ENCODE measurements at places on chromosomes 12 and 14.

GRCh38 chr12:13095266-13095995 is 8.0 kb downstream of the GSG1 start:
- no peak for DNase-seq

GRCh38 chr12:98332642-98333041 is 182.7 kb upstream of the TMPO start:
- DNase-seq, result no peak

- no peak for DNase-seq
Observed at GRCh38 chr14:80117876-80118275, 93.4 kb downstream of the DIO2 start.

DNA sequence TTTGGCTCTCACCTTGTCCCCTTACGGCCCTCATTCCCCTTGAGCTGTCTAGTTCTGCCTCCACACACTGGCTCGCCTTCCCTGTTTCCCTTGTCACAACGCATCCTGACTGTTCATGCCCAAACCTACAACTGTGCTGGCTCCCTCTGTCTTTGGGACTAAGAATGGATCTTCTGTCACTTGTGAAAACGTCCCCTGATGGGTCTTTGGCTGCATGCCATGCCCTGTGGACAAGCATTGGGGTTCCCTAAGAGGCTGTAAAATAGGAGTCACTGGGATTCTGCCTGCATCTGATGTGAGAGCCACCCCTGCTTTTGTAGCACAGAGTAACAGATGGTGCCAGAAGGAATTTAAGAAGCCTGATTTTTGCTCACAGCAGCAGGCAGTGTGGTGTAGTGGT is 285.3 kb upstream of the CRY1 start:
- no peak for DNase-seq

- no peak for DNase-seq
Observed at GRCh38 chr12:49864798-49865090, 21.8 kb upstream of the BCDIN3D start.

All from stimulated activated CD4-positive, alpha-beta T cell treated with anti-CD3 and anti-CD28 coated beads, Interleukin-2, amount 100 ng/mL, for 24 hours (primary cell).